ENCODE measurements at places on chromosomes 5 and 9. TPM values are rescaled to one million over a fixed set of nuclear protein-coding genes. Genes with fewer than 3 reads are reported as not detected.

DNA sequence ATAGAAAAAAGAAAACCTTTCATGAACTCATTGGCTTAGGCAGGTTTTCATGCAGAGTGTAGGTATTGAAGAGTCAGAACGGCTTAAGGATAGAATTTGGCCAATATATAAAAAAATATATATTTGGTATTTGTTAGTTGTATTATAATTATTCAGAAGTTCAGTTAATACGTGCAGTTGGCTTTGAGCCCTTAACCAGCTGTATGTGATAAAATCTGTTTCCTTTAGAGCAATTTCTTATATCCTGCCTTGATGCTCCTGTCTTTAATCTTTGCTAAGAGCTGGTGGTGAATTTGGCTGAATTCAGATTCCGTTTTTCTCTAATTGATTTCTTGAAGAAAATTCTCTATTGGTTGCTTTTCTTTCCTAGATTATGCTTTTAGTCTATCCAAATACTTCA is 3.7 kb downstream of the ANXA1 start:
- no peak for DNase-seq

DNA sequence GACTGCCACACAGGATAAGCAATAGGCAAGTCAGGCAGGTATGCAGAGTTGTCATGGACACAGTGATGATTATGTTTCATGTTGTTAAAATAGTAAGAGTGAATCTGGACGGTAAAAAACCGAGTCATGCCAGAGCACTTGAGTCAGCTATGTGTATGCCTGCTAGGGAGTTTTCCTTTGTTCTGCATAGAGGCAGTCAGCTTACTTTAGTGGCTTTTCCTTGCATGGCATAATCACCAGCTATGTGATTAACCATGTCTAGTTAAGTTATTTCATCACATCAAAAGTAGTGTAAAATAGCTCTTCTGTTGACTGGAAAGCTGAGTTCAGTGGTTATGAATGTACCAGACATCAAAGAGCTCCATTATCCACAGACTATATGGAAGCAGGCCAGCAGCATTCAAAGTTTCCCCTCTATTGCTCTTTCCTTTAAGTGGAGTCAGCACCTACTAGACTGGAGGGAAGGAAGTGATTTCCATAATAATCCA is 989.8 kb downstream of the TLE1 start:
- DNase-seq = no peak

DNA sequence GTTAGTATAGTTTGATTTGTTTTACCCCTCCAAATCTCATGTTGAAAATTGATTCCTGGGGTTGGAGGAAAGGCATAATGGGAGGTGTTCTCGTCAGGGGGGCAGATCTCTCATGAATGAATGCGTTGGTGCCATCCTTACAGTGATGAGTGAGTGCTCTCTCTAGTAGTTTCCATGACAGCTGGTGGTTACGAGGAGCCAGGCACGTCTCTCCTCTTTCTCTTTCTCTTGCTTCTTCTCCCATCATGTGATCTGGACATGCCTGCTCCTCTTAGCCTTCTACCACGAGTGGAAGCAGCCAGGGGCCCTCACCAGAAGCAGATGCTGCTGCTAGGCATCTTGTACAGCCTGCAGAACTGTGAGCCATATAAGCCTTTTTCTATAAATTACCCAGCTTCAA is 454.1 kb downstream of the EFNA5 start:
- no peak for DNase-seq

DNA sequence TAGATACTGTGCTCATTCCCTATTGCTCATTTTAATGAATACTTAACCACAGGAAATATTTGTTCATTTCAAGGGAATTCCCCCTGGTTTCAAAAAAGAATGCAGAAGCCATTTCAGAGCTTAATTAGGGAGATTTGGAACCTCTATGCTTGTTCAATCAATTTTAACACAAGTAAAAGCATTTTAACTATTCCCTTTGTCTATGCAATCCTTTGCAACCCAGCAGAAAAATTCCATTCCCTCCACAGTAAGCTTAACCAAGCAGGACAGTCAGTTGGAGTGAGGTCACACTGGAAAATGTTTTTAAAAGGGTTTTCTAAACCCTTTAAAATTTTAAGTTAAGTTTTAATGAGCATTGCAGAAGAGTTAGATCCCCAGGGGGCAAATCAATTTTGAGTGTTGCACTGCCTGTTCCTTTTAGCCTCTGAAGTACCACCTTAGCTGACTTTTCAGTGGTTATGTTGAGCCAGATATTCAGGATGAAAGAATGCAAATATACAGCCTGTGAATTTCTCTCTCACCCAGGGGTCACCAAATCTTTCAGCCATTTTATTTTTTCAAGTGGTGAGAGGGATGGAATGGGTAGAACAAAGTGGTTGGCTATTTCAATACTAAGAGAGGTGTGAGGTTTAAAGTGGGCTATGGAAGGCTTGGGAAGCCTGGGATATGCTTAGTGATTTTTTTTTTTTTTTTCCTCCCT is 356.2 kb upstream of the NUDT12 start:
- DNase-seq = no peak

DNA sequence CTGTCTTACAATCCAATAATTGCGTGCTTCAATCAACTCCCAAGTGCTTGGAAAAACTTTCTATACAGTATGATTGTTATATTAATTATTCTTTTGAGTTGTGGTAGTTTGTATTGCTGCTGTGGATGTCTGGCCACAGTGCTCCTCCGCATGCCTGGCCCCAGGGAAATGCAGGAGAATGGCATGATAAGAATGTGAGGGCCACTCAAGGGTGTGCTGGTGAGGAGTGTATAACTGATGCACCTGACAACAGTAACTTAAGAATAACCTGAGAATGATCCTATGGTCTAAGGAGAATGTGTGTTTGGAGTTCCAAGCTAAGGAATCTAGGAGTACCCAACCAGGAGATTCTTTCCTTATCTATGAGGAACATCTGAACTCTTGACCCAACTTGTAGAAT is 152.9 kb upstream of the APC start:
- no peak for DNase-seq

- DNase-seq = no peak
Measured at GRCh38 chr5:138685193-138685745, 68.0 kb upstream of the CTNNA1 start.

- no peak for DNase-seq
Measured at GRCh38 chr9:133463234-133463863, 3.6 kb downstream of the CACFD1 start.

DNA sequence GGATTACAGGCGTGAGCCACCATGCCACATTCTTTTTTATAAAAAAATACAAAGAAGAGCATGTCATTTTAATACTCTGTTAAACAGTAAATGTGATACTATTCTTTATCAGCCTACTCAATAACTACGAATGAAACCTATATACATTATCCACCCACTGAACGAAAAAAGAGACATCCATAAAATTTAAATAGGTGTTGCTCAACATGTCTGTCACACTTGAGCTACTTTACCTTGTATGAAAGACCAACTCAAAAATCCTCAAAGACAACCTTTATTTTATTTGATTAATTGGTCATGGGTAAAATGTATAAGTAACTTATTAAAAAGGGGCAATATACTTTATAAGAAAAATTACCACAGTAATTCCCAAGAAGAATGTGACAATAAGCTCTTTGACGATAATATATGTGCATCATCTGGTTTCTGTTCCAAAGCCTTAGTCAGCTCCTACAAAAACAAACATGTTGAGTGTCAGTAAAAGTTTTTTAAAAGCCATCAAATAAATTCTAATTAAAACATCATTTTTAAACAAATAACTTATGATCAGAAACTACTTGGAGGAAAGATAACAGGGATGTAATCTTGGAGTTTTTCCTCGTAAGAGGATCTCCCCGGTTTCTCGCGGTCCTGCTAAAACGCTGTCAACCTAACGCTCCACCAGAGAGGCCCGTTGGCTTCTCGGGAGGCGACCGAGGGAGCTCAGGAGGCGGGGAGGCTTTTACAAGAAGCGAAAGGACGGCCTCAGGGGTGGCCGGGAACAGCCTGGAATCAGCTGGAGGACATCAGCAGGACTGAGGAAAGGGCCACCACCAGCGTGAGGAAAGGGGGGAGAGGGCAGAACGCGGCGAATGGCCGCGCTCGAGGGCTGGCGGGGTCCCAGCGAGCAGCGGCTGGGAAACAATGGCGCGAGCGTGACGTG is 13.5 kb upstream of the ANKRD18B start:
- peak; percentile 79 for DNase-seq

DNA sequence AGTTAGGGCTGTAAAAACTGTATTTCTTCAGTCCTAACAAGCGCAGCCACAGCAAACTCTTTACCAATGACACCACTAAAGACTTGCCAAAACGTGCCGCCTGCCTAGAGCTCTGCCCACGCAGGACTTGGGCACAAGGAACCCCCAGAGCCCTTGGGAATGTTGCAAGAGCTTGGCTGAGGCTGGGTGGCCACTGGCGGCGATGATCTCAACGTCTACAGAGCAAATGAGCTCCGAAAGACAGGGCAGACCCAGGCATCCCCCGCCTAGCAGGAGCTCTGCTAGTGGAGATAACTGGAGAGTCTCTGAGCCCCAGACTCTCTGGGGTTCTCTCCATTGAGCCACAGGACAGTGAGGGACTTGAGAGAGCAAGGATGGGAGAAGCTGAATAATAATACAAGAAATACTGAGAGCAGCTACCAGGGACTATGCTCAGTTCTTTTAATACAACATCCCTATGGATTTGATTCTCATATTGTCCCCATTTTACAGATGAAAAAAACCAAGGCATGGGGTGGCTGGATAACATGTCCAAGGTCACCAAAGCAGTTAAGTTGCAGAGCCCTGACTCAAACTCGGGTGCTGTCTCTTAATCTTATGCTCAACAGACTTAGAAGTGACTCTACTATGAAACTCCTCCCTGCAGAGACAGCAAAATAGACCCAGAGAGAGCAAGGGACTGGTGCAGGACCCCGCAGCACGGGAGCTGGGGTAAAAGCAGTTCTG is 32.5 kb downstream of the SHB start:
- peak; percentile 71 for DNase-seq

DNA sequence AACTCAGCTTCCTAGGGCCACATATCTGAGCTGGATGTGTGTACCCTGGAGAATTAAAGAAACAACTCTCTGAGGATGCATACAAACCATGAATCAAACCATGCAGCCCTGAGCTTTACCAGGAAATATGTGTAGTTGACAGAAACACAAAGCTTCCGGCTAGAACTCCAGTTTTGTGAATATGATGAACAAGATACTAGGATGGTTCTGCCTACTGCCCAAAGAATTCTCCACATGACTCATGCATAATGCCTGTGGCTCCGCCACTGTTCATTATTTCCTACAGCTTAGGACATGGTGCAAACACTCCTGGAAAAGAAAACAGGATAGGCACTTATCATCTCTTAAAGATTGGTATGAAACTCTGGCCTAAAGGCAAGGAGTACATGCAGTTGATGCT is 343.4 kb downstream of the DNAH5 start:
- DNase-seq = no peak

DNA sequence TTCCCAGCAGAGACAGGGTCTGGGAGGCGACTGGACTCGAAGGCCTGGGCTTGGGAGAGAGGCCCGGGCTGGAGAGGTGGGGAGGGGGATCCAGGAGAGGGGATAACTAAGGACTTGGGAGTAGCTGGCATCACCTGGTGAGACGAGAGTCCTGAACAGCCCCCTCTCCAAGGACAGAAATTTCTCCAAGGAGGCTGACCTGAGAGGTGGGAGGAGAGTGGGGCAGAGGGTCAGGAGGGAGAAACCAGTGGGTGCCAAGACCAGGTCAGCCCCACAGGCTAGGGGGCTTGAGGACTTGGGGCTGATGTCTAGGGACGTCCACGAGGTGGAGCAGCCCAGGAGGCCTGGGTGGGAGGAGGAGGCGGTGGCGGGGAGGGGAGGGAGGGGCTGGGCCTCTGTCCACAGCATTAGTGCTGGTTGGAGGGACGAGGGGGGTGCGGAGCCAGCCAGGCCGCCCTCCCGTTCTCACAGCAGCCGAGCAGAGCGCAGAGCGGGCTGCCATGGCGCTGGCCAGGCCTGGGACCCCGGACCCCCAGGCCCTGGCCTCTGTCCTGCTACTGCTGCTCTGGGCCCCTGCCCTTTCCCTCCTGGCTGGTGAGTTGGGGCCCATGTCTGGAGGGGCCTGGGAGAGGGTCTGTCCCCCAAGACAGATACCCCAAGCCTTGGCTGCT is at the start of gene CRB2:
CRB2 (plus strand) TSS at position 437 of the 671 bp plus-strand sequence; CDS start at position 501, 64 bp downstream.
- DNase-seq = no peak

GRCh38 chr9:12625844-12626243 is 67.3 kb upstream of the TYRP1 start:
- no peak for DNase-seq

DNA sequence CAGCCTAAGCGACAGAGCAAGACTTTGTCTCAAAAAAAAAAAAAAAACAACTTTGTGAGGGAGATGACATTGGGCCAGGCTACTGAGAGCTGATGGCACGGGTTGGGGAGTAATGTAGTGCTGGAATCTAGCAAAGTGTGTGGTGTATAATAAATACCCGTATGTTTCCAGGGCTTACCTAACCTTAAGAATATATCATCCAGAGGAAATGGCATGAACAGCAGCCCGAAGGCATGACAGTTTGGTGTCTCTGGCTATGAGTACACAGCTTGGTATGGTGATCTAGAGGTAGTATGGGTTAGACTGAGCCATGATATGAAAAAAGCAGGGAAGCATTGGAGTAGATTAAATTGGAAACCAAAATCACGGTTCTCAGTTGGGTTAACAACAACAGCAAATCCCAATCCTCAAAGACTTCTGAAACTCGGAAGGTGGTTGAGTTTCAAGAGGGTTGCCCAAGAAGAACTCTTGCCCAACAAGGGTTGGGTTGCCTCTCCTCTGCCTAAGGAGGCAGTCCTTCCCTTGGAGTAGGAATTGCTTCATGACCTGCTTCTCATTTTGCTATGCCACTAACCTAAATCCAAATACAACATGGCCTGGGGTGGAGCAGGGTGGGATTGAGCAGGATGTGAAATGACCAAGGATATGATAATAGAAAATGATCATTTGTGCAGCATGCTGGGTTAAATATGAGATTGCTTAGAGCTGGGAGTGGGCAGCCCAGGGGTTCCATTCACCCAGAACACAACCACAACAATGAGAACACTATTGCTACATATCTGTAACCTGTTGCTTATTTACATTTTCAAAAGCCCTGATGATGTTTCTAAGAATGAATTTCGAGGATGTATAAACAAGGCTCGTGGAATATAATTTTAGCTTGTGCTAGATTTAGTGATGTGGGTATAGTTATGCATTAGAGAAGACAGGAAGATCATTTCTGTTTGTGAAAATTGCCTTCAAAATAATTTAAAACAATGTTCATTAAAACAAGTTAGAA is 64.6 kb upstream of the ZFR start:
- DNase-seq = no peak

- no peak for DNase-seq
Measured at GRCh38 chr9:90546200-90546599, 96.4 kb downstream of the DIRAS2 start.

BTNL8 gene
- 0.27 TPM for total RNA-seq

ZNF366 gene
- 2.2 TPM for total RNA-seq

GTF2H2 gene
- 13.7 TPM for total RNA-seq

EDIL3 gene
- total RNA-seq = 57.3 TPM

SELENOP gene
- 570 TPM for total RNA-seq

Data from sigmoid colon (tissue), 7 donors.